Umbilical cord (tissue), 2 donors: ENCODE measurements at places on chromosomes 11 and 22. TPM values are rescaled to one million over a fixed set of nuclear protein-coding genes. Genes with fewer than 3 reads are reported as not detected.

DNA sequence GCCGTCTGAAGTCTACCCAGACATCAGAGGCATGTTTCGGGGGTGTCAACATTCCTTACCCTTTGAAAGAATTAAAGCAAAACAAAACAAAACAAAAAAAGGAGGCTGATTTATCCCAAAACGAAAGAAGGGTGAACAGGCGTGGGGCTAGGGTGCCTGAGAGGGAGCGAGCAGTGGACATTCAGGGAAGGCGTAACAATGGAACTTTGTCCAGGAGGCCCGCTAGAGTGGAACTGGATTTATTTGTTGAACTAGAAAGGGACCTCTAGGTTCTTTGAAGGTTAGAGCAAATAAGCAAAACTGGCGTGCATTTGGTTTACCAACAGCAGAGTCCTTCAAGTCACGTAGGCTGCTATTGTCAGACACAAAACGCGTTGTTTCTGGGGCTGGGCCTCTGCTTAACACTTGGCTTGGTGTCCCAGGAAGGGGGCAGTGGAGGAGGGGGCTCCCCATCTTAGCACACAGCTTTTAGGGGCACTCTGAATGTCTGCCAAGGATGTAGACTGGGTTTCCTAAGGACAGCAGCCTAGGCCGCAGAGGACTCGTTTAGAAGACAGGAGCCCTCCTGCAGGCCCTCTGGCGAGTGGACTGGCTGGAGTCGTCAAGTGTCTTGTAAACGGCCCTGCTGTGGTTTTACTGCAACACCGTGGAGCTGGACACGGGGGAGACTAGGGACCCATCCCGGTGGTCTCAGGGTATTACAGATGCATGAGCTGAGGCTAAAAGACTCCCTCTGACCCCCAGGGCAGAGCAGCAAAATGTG, 203.7 kb upstream of the SORL1-AS1 start:
- no peak for DNase-seq

Gene MOGAT2
- 1.9 TPM for total RNA-seq

Gene HYOU1
- 31.5 TPM for total RNA-seq

DNA sequence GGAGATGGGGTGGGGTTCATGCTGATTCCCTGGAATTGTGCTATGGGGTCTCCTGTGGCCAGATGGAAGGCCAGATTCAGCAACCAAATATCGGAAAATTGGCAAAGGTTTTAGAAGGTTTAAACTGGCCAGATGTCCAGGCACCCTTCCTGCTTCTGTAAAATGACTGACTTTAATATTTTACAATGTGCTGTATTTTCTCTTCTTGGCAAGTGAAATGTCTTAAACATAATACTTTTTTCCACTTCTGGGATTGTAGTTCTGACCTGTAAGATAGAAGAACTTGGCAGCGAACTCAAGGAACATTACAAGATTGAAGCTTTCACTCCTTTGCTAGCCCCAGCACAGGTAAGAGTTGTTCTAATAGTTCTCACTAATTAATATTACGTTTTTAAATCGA, 17.5 kb downstream of the POLA2 start:
- no peak for DNase-seq
